ENCODE measurements at places on chromosomes 3 and 15.

DNA sequence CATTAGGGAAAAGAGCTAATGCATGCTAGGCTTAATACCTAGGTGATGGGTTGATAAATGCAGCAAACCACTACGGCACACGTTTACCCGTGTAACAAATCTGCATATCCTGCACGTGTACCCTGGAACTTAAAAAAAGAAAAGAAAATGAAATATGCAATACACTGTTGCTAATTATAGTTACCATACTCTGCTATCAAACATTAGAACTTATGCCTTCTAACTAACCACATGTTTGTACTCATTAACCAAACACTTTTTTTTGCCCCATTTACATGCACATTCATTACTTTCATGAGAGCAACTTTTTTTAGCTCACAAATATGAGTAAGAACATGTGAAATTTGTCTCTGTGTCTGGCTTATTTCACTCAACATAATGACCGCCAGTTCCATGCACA lies 253.1 kb downstream of the CGGBP1 start:
- no peak for DNase-seq

DNA sequence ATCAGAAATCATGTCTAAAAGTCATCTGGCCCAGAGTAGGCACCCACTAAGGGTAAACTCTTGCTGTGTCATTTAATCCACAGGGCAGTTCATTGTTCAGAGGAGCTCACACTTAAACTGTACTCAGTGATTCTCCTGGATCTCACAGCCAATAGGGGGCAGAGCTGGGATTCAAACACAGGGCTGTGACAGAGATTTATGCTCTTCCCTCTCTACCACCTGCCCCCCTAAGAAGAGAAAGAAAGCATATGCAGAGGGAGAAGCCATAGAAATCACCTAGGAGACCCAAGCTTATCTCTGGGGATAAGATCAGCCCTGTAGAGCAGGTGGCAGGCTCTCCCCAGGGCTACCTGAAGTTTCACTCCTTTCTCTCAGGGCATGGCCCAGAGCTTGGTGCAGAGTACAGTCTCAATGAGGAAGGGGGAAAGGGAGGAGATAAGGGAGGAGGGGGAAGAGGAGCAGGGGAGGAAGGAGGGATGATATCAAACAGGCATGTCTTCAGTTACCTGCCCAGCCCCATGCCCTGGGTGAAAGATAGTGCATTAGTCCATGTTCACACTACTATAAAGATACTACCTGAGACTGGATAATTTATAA lies 51.8 kb upstream of the ADPGK start:
- no peak for DNase-seq

- no peak for DNase-seq
Observed at GRCh38 chr3:197292083-197292646, 6.2 kb downstream of the DLG1 start.

DNA sequence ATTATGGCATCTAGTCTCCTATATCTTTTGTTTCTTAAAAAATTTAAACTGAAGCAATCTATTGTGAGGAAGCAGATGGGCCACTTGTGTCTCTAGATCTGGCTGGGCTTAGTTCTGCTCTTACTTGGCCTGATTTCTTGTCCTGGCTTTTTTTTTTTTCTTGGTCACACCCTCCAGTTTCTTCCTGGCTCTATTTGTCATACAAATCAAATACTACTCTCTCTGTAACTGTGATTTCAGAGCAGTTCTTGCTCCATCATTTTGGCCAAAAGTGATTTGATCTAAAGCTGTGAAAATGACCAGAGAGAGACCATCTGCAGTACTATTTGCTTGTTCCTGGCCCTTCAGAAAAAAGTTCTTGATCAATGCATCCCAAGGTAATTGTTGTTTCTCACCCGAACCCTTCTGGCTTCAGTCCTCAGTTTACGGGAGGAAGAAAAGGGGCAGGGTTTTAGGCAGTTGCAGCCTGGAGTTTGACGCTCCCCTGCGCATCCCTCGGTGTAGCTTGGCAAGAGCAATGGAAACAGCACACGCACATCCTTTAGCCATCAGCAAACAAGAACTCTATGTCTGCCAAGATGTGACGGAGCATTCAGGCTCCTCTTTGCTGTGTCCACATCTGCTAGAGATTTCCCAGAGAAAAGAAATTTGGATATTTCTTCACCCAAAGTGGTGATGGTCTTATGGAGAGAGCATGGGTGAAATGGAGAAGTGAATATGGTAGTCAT lies 31.6 kb downstream of the CHST2 start:
- DNase-seq, result no peak

GRCh38 chr3:124843506-124844177 lies 43.5 kb downstream of the ITGB5 start:
- no peak for DNase-seq

DNA sequence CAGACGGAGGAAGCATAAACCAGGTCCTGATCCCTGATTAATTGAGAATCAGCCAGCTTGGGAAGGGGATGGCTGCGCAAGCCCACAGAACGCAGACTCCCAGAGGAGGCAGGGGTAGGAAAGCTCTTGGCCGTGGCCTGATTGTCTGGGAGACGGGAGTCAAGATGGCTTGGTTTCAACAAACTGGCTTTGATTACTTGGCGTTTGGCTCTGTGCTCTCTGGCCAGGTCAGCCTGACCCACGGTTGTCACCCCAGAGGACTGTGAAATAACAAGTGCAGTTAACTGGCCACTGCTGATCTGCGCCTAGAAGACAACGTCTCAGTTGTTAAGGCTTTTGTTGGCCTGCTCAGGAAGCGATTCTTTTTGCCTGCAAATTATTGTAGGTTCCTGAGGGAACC lies 387.0 kb upstream of the PROK2 start:
- DNase-seq, result no peak

Data from T-helper 22 cell (primary cell).